Neuronal stem cell (in vitro differentiated cells): ENCODE measurements at places on chromosomes 12 and 14.
A peak's percentile ranks its signal among the peaks of the same experiment; 100 is the strongest.

DNA sequence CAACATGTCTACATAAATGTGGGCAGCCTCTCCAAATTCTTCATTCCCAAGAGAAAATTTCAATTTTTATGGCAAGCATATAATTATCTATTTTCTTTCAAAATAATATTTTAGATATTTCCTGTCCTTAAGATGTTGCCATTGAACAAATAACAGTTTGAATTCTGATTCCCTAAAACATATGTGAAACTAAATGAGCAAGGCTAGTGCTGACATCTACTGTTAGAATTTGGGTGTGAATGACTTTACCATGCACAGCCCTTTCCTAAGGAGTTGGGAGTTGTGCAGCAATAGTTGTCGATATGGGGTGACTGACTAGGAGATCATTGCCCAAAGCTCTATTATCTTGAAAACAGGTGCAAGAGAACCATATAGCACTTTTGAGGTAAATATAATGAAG, 108.2 kb upstream of the SLC38A4 start:
- peak; percentile 5 for DNase-seq

DNA sequence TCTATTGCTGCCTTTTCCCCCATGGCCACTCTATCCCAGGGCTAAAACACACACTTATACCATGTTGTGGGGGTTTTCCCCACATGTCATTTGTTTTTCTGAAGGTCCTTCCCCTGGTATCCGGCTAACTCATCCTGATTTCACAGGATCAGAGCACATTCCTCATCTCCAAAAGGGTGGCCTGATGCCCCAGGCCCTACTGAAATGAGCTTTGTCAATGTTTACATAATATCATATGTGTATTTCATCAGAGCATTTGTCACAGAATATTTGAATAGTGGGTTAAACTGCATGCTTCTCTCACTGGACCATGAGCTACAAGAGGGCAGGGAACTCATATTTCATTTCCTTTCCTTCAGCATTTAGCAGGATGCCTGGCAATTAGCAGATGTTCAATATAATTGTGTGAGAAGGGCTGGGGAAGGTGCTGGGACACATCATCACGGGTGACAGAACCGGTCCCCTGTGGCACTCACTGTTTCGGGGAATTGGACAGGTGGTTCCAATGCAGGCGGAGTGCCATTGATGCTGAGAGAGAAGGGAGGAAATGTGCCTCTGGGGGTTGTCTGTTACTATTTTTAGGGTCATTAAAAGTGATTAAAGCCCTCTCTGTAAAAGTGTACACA, 26.8 kb downstream of the EMP1 start:
- no peak for DNase-seq

DNA sequence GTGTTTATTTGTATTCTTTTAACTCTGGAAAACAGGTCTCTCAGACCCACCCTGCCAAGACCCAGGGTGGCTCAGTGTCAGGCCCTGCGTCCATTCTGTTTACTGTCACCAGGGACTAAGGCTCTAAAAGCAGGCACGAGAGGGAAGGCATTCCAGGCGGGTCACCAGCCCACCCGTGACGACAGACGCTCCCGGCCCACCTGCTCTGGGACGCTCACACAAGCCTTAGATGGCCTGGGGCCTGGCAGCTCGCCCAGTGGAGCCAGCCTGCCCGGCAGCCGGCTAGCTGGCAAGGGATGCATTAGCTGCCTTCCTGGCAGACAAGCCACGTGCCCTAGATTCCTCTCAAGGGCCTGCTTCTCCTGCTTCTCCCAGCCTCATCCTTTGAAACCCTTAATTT, 9.2 kb upstream of the NUAK1 start:
- DNase-seq = no peak

GRCh38 chr14:52352061-52352491, 38.0 kb downstream of the PTGER2 start:
- DNase-seq = no peak

DNA sequence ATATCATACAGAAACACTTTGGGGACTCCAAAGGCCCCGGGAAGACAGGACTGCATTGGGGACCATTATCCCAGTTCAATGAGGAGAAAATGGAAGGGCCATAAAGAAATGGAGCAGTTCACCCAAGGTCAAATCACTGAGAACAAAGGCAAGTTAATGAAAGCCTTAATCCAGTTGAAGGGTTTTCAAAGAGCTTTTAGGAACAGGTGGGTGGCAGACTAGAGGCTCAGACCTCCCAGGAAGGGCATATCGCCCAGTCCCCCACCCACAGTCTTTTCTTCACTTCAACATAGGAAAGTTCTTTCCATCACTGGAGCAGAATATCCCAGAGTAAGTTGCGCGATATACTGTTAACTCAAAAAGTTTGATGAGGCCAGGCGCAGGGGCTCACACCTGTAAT, 136.1 kb upstream of the CCND2 start:
- no peak for DNase-seq

GRCh38 chr12:113903381-113903863, 62.7 kb downstream of the RBM19 start:
- no peak for DNase-seq

DNA sequence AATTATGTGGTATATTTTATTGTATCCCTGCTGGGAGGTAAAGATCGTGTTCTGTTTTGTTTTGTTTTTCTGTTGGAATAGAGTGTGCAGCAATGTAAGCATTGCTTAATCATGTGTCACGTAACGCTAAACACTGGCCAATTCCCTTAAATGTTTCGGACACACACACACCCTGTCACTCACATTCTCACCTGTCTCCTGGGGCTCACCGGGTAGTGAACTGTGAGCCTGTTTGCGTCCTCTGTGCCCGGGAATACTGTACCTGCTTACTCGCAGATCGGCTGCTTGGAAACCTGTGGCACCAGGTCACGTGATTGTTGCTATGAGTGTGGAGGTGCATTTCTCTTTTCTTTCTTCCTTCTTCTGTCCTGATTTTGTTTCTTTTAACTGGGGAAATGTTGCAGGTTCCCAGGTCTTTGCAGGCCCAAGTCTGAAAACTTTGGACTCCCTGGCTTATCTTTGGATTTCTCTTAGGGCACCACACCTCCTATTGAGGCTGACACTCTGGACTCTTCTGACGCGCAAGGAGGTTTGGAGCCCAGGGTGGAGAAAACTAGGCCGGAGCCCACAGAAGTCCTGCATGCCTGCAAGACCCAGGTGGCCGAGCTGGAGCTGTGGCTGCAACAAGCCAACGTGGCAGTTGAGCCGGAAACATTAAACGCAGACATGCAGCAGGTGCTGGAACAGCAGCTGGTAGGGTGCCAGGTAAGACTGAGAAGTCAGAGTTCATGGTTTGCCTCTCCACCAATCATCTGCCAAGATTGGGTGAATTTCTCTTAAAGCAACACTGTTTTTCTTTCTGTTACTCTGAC, 181.1 kb downstream of the ESR2 start:
- no peak for DNase-seq

- DNase-seq = no peak
Measured at GRCh38 chr14:24984846-24985589, 64.9 kb downstream of the STXBP6 start.

DNA sequence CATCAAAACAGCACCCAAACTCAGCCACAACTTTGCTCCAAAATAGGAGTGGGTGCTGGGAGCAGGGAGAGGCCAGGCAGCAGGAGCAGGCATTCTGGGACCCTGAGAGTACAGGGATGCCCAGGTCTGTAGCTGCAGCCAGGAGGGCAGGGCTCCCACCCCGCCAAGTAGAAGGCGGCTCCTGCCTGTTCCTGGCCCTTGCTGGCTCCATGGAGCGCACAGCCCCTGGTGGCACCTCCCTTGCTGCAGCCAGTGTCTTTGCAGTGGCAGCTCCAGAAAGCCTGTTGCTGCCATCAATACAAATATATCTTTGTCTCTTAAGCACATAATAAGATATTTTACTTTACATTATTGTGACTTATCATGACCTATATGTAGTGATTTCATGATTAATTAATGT, 1096.5 kb downstream of the FSCB start:
- no peak for DNase-seq

- DNase-seq = no peak
Measured at GRCh38 chr12:33357181-33357580, 82.4 kb downstream of the SYT10 start.

DNA sequence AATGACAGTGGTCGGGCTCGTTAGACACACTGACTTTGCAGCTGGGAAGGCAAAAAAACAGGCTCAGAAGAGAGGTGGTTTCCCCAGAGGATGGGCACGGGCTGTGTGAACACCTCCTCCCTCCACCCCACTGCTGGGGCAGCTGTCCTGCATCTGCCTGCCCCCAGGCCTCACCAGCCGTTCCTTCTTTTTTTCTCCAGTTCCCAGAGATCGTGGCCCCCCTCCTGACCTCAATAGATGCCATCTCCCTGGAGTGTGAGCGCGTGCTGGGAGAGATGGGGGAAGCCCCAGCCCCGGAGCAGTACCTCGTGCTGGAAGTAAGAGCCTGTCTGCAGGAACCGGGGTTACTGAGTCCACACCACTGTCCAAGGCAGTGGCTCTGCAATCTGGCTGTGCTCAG, 17.4 kb downstream of the MVK start:
- DNase-seq = no peak

- no peak for DNase-seq
Measured at GRCh38 chr12:61365001-61365400, 895.2 kb upstream of the USP15 start.

GRCh38 chr12:78185651-78186050, 355.0 kb downstream of the NAV3 start:
- DNase-seq = no peak

- no peak for DNase-seq
Measured at GRCh38 chr14:24277606-24278321, 6.4 kb upstream of the RABGGTA start.

DNA sequence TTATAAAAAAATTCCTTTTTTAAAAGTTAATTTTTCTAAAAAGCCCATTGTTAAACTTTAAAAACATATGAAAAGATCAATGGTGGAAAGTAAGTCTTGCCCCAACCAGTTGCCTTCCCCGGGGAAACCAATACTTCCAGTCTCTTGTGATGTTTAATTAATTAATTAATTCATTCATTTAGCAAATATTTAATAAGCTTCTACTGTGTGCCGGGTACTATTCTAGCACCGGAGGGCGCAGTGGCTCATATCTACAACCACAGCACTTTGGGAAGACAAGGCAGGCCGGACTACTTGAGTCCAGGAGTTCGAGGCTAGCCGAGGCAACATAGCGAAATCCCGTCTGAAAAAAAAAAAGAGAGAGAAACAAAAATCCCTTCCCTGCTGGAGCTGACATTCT, 87.4 kb downstream of the HECTD4 start:
- DNase-seq = no peak

DNA sequence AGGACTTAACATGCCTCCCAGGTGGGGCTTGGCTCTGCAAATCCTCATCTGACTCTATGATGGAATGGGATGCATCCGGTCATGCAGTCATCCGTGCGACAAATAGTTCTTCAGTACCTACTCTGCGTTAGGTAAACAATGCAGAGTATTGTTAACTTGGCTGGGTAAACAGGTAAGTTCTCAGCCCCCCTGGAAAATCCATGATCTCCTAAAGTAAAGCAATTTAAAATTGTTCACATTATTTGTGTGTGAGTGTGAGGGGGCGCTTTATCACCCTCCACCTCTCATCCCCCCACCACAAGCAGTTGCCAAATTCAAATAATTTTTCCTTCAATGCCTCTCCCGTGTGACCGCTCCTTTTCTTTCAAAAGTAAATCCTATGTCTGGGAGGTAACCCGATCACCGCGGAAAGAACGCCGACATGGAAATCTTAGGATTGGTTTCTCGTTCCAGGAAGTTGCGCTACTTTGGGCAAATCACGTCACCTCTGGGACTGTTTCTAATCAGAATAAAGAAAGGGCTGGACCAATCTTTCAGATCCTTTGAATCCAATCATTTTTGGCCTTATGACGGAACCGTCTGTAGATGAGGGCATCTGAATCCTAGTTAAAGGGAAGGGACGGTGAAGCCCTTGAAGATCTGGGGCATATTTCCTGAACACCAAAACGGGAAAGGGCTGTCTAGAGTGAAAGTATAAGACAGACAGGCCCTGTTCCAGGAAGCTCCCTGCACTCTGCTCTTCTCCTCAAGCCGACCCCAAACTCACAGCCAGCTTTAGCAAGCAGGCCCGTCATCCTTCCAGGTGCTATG, 44.0 kb upstream of the SINHCAF start:
- DNase-seq = peak; percentile 32

DNA sequence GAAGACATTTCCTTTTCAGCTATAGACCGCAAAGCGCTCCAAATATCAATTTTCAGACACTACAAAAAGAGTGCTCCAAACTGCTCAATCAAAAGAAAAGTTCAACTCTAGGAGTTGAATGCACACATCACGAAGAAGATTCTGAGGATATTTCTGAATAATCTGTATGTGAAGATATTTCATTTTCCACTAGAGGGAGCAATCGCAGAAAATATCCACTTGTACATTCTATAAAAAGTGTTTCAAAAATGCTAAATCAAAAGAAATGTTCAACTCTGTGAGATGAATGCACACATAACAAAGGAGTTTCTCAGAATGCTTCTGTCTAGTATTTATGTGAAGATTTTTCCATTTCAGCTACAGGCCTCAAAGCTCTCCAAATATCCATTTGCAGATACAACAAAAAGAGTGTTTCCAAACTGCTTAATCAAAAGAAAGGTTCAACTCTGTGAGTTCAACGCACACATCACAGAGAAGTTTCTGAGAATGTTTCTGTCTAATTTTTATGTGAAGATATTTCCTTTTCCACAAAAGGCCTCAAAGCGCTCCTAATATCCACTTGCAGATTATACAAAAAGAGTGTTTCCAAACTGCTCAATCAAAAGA, 643.8 kb upstream of the ALG10B start:
- no peak for DNase-seq

DNA sequence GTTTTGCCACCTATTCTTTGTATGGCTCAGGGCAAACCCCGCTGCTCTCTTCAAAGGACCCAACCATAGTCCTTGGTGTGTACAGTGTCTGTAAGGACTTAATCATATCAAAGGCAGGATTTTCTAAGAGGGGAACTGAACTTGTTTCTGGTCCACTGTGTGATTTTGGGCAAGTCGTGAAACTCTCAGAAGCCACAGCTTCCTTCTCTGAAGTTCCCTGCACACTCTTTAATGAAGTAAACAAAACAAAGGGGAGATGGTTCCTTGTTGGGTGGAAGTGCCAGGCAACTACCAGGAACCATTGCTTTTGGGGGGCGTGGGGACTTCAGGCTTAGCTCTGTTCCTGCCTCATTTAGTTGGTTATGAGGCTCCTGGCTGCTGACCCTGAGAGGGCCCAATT, 152.4 kb downstream of the VRK1 start:
- DNase-seq = no peak
